ENCODE measurements at places on chromosomes 11 and 22.

DNA sequence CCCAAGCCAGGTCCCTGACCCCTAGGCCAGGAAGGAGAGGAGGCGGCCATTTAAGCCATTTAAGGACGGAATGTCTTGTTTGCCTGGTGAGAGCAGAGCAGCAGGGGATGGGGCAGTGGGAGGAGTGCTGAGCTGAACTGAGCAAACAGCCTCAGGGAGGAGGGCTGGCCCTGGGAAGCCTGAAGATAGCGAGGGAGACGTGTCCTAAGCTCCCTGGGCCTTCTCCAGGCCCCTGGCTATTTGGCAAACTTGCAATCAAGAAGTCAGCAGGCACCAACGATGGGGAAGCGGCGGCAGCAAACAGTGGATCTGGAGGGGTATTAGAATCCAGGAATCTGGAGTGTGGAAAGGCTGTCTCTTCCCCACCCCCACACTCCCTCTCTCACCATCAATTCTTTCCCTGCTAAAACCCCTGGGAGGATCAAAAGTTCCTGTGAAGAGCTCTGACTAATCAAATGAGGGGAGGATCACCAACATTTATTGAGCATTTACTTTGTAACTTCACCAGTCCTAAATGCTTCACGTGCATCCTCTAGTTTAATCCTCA, 8.8 kb downstream of the BCL9L start:
- DNase-seq = no peak

DNA sequence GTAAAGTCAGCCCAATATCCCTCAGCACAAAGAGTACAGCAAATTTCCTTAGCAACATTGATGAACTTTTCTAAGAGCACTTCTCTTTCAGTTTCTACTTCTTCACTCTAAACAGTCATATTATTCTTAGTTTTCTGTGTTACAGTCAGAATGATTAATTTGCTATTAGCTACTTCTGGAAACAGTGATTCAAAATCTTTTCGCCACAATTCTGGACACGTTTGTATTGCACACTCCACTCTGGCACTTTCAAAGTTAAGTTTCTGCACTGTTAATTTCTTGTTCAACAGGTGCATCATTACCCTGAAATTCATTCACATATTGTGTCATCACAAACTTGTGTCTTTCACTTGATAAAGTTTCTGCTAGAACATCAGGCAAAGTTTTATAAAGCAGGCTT, 22.5 kb downstream of the ABTB2 start:
- DNase-seq = no peak

- no peak for DNase-seq
These were observed 7.1 kb upstream of the CD44 start for GRCh38 chr11:35131886-35132285.

- DNase-seq = no peak
These were observed 313.9 kb downstream of the TMEM135 start for GRCh38 chr11:87351676-87352075.

DNA sequence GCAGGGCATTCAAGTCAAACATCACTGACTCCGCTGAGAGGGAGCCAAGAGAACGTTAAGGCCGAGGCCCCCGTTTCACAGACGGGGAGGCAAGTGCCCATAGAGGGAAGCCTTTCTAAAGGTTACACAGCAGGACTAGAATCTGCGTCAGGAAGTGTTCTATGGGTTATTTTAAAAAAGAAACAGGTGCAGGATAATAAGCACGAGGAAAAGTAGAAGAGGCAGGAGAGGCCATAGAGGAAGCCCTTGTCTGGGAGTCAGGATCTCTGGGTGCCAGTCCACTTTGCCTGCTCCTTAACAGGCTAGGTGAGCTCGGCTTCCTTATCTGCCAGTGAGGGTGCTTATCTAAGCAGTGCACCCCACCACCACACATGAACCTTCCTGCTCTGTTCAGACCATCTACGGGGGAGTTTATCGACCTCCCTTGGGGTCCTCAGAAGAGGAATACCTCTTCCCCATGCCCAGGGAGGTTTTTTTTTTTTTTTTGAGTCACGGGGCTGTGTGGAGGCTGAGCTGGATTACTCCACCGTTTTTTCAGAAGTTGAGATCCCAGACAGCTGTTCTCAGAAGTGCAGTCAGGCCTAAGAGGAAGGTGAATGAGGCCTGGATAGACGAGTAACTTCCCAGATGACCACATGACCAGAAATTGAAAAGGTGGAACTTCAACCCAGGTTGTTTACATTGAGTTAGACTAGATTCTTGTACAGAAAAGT, 1.2 kb upstream of the FCHSD2 start:
- no peak for DNase-seq

- DNase-seq = no peak
These were observed 80.8 kb upstream of the MTNR1B start for GRCh38 chr11:92888696-92889095.

DNA sequence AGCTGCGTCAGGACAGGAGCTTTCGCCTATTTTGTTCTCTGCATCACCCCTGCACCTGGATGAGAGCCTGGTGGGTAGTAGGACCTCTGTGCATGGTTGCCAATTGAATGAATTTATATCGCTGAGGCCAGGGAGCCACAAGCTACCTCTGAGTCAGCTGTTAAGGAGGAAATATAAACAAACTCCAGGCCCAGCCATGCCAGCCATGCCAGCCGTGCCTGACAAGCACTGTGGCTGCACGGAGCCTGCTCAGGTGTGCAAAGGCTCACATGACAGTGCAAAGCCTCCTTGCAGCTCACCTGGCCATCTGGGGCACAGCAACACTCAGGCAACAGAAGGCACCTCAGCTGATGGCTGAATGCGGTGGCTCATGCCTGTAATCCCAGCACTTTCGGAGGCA, 33.7 kb upstream of the LINC01488 start:
- no peak for DNase-seq

- DNase-seq = no peak
These were observed 7.6 kb downstream of the AP2A2 start for GRCh38 chr11:933142-933851.

DNA sequence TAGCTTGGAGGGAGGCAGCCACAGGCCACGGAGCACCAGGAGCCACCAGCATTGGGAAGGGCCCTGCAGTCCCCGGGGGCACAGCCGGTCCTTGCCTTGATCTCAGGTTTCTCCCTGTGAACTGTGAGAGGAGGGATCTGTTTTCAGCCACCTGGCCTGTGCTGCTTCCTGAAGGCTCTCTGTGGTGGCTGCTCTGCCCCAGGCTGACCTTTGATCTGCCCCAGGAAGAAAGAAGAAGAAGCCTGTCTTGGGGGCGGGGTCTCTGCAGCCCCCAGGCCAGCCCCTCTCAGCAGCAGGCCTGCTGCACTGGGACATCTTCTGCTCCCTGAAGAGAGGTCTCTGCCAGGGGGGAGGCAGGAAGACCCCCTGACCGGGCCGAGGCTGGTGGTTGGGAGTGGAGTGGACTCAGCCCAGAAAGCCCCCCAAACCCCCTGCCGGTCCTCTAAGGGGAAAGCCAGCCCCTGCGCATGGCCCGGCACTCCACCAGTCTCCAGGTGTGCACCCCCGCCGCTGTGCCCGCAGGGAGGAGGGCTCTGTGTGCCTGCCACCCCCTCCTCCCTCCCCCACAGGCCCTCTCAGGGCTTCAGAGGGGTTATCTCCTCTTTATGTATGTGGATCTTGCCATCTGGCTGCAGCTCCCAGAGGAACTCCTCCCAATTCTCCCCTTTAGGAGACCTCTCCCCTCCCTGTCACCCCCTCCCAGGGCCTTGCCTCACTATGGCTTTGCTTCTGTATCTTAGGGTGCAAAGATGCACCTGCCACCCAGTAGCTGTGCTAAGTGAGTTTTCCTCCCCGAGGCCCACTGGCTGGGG, 675.3 kb downstream of the BRD1 start:
- DNase-seq = no peak

GRCh38 chr11:59556115-59556916, 45.0 kb downstream of the OR4D9 start:
- peak; percentile 83 for DNase-seq

- no peak for DNase-seq
These were observed 934.2 kb downstream of the BRD1 start for GRCh38 chr22:48893288-48894063.

DNA sequence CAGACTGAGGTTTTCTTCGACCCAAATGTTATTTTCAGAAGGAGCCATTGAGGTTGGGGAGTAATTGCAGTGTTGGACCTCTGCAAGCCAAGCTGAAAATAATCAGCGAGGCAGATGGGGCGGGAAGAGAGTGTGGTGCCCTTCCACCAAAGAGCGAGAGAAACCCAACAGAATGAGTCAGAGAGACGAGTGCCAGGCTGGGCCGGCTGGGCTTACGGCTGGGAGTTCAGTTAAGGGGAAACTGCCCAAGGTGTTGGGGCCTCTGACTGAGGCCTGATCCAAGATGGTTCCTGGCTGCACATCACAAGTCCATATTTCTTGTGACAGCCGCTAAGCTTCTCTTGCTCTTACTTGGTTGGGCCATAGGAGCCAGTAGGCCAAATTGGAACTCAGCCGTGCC, 30.4 kb upstream of the CREB3L1 start:
- no peak for DNase-seq

GRCh38 chr22:25563761-25564319, 635 bp upstream of the GRK3 start:
- DNase-seq = peak; percentile 32

DNA sequence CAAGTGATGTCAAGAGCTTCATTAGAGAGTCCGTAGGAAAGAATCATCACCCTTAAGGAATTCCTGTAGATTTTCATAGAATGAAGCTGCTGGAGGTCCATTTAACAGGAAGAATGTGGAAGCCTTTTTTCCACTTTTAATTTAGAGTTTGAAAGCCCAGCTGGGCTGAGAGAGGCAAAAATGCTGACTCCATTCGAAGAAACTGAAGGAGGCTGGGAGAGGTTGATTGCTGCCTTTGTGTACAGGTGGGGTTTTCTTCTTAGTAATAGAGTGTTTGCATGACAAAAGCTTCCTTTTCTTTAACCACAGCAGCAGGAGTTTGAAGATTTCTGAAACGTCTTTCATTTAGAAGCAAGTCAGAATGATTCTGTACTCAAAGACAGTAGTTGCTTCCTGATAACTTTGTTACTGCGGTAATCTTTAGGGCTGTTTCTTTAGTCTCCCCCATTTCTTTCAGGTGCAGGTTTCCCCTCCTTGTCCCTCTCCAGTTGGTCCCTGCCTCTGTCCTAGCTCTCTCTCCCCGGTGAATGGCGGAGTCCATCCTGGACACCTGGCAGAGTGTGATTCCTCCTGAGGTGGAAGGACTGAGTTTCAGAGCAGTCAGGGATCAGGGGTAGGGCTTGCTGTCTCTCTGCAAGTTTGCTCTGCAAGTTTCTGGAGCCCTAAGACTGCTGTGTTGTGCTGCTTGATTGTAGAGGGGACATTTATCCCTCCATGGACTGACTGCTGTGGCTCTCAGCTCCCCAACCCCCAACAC, 166.2 kb downstream of the LDLRAD3 start:
- peak; percentile 71 for DNase-seq

- peak; percentile 63 for DNase-seq
These were observed 179.0 kb upstream of the NECTIN1 start for GRCh38 chr11:119907878-119908572.

- DNase-seq = peak; percentile 89
These were observed 296.9 kb downstream of the OPCML start for GRCh38 chr11:133235381-133235780.

- no peak for DNase-seq
These were observed 9.6 kb upstream of the RGL4 start for GRCh38 chr22:23681026-23681809.

DNA sequence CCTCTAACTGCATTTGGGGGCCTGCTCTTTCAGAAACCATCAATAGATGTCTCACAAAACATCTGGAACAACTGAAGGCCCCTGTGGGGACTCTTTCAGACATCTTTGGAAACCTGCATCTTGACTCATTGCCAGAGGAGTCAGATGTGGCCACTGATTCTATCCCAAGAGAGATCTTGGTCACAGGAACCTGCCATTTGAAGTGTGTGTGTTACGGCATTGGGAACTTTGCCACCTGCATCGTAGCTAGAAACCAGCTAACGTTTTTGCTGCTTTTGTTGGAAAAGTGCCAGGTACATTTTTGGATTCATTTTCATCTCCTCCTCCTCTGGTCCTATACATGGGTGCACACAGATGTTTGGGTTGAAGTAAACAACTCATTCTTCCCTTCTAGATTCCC, 4.3 kb downstream of the SRRD start:
- no peak for DNase-seq

GRCh38 chr22:49548356-49549202, 279.1 kb downstream of the BRD1 start:
- DNase-seq = no peak

- no peak for DNase-seq
These were observed 22.1 kb downstream of the YPEL1 start for GRCh38 chr22:21713428-21714058.

DNA sequence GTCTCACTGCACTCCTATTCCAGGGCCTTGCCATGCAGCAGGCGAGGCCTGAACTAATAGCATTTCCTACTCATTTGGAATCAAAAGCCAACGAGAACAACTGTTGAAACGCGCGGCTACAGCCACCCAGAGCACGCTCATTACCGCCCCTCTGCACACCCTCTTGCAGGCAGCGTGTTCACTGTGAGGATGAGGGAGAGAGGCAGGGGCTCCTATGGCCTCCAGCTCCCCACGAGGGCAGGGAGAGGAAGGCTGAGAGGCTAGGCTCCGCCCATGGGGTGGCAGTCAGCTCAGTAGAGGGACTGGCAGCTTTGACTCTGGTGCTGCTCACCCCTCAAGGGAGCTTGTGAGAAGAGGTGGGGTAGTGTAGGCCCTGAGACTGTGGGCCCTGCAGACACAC, 26.2 kb downstream of the LMO1 start:
- no peak for DNase-seq

- DNase-seq = no peak
These were observed 22.9 kb downstream of the RPUSD4 start for GRCh38 chr11:126188332-126189108.

DNA sequence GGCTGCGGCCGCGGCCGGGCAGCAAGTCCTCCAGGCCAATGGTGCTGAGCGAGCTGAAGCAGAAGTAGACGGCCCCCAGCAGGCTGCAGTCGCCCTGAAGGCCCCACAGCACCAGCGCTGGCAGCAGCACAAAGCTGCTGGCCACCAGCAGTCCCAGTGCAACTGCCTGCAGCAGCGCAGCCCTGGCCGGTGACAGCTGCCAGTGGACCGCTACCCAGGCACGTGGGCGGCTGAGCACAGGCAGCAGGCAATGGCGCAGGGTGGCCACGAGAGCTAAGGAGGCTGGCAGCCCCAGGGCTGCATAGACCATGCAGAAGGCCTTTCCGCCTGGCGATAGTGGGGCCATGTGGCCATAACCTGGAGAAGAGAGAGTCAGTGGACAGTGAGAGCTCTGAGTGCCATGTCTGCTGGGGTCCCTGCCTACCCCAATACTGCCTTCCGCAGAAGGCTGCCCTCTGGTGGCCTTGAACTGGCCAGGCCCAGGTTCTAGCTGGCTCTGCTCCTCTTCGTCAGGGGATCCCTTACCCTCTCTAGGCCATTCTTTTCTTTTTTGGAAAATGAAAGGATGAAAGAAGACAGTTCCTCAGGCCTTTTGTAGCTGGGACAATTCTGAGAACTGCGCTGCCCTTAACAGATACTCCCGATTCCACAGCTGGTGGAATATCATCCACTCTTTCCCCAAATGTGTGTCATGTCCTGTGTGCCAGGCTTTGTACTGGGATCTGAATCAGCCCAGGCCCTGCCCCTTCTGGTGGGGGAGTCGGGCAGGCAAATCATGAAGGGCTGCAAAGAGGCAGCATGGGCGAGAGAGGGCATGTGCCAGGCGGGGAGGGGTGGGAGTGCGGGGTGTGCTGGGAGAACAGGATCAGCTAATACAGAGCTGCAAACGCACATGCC, 1.8 kb downstream of the KCNK7 start:
- no peak for DNase-seq

- peak; percentile 56 for DNase-seq
These were observed 43.5 kb downstream of the GGTLC2 start for GRCh38 chr22:22687638-22688500.
